ENCODE measurements at places on chromosomes 4 and X. TPM values are rescaled to one million over a fixed set of nuclear protein-coding genes. Genes with fewer than 3 reads are reported as not detected.

The MGARP gene
- not detected for total RNA-seq

The HTRA3 gene
- 18.2 TPM for total RNA-seq

The FRMPD4 gene
- total RNA-seq: 0.16 TPM

- DNase-seq: no peak
Observed at GRCh38 chrX:18955676-18956075, 28.2 kb downstream of the PHKA2 start.

DNA sequence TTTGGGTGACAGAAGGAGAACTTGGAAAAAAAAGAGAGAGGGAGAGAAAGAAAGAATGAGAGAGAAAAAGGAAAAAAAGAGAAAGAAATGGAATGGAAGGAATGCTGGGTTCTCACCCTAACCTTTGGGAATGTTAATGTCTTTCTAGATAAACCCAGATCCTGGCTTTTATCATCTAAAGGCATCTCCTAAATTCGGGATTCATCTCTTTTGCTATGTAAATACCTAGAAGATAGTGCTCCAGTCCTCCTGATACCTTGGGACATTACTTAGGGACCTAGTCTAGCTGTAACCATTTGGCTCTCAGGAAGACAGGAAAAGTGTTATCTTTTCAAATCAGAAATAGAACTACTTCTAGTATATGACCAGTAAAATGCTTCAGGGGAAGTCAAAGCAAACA, 15.8 kb upstream of the SPCS3 start:
- DNase-seq: no peak

DNA sequence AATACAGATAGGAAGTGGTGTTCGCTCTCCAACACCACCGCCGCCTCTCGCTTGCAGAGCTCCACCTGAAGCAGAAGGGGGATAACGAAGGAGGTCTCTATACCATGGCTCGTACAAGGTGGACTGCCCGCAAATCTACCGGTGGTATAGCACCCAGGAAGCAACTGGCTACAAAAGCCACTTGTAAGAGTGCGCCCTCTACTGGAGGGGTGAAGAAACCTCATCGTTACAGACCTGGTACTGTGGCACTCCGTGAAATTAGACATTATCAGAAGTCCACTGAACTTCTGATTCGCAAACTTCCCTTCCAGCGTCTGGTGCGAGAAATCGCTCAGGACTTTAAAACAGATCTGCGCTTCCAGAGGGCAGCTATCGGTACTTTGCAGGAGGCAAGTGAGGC, 5.2 kb upstream of the BMP15 start:
- DNase-seq: no peak

GRCh38 chrX:140503714-140504351, 1.0 kb downstream of the SOX3 start:
- DNase-seq: no peak

DNA sequence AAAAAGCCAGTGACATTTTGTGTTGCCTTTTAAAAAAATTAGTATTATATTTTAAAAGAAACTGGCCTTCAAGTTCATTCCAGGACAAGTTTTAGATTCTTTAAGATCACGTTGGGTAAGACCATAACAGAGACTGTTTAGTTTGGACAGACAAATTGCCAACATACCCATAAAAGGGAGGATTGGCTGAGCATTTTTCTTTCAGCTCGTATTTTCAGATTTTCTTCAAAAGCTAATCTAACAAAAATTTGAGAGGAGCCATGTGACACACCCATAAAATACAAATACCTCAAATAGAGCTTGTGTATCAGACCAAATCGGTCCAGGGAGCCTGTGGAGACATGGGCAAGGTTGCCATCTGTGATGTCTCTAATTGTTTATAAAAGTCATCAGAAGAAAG, 74.6 kb upstream of the C1QTNF7 start:
- DNase-seq: no peak

DNA sequence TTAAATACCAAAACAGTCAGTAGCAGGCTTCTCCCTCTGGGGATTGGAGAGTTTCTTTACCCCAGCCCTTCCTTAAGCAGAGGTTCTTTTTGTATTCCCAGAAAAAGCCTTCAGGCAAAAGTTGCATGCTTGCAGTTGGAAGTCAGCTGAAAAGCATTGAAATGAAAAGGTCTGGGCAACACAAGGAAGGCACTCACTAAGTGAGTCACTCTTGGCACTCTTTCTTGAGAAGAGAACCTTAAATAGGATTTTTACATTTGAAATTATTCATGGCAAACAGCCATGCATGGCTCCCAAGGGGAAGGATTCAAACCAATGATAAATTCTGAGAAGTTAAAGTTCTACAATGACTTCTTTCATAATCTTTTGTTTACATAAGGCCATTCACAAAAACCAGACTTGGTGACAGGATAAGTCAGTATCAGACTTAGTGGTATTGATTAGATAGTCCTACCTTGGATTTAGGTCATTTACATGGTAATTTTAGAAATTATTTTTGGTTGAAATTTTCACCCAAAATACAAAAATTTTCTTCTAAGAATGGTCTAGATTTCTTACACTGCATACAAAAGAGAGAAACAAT, 2068.9 kb downstream of the PCDH7 start:
- DNase-seq: no peak

- DNase-seq: no peak
Observed at GRCh38 chr4:152171556-152171955, 364.3 kb downstream of the FBXW7 start.
